ENCODE measurements at places on chromosomes 5 and 9. TPM values are rescaled to one million over a fixed set of nuclear protein-coding genes. Genes with fewer than 3 reads are reported as not detected.

Gene FAM151B
- total RNA-seq, result 4.0 TPM

Gene CDH18
- not detected for total RNA-seq

Gene COL5A1
- total RNA-seq, result 84.7 TPM

Gene ZNG1C
- total RNA-seq, result 18.5 TPM

Gene SAPCD2
- 0.42 TPM for total RNA-seq

Gene OCLN
- 1.3 TPM for total RNA-seq

Gene PIP5K1B
- total RNA-seq, result 0.74 TPM

DNA sequence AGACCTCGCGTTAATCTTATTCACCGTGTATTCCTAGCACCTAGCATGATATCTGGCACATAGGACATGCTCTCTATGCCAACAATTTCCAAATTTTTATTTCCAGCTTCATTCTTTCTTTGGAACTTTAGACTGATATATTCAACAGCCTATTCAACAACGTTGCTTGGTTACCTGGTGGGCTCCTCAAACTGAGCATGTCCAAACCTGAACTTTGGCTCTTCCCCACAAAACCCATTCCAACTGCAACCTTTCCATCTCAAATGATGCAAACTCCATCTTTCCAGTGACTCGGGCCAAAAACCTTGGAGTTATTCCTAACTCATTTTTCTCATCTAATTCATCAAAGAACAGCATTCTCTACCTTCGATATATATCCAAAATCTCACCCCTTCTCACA is 525.2 kb downstream of the AGTPBP1 start:
- no peak for DNase-seq

- no peak for DNase-seq
These were observed at the start of the genes EIF4E1B and SNCB for GRCh38 chr5:176629853-176630680. Gene EIF4E1B (plus strand): TSS chr5:176630675. CDS start chr5:176642788, 12,113 bp downstream. Gene SNCB (minus strand): TSS chr5:176630534. CDS start chr5:176629654, 880 bp downstream.

- DNase-seq, result no peak
These were observed 175.9 kb downstream of the MAN2A1 start for GRCh38 chr5:109865637-109866036.

DNA sequence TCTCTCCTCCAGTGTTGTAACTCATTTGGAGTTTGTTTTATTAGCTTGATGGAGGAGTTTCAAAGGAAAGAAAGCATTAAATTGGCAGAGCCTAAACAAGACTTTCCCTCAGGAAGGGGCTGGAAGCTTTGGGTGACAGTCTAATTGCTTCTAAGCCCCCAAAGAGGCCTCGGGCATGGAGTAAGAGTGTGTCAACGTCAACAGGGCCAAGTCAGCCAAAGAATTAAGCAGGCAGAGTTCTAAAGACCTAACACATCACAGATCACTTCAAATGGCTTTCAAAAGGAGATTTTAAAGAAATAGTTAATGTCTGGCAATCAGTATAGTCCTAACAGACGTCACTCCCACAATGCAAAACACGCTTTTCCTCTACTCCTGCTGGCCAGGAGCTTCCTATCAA is 234.5 kb downstream of the EFNA5 start:
- no peak for DNase-seq

GRCh38 chr5:142245786-142246185 is 79.0 kb downstream of the SPRY4 start:
- DNase-seq, result no peak

DNA sequence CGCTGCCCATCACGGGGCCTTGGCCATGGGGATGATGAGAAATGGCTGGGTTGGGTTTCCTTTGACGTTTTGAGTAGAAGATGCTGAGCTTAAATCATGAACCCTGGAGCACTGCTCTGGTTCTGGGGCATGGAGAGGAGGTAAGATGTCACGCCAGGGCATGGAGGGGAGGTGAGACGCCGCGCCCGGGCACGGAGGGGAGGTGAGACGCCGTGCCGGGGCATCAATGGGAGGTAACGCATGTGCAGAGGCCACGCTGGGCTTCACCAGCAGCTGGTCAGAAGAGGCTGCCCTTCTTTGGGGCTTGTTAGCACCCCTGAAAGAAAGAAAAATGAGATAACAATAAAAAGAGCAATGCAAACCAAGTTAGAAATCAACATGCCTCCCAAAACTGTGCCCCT is 322.5 kb upstream of the IRX4 start:
- DNase-seq, result no peak

- peak; percentile 67 for DNase-seq
These were observed 8.8 kb upstream of the BARX1 start for GRCh38 chr9:93963969-93964368.

GRCh38 chr5:169367861-169368260 is 66.9 kb upstream of the SLIT3 start:
- DNase-seq, result no peak

DNA sequence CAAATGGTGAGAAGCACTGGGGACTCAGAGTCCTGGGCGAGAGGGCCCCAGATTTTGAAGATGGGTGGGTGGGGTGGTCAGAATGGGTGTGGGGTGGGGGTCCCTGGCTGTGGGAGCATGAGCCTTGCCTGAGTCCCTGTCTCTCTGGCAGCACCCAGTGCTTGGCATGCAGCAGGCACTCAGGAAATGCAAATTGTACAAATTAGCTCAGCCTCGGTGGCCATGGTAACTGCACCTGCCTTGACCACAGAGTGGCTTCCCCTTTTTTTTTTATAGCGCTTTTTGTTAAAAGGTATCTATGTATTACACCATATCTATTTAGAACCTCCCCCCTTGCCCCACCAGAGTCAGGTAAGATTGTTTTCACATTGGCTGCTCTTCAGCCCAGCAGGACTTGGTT is 19.2 kb upstream of the PITX1 start:
- no peak for DNase-seq

GRCh38 chr5:8461543-8461942 is 592.6 kb downstream of the MTRR start:
- DNase-seq, result no peak

DNA sequence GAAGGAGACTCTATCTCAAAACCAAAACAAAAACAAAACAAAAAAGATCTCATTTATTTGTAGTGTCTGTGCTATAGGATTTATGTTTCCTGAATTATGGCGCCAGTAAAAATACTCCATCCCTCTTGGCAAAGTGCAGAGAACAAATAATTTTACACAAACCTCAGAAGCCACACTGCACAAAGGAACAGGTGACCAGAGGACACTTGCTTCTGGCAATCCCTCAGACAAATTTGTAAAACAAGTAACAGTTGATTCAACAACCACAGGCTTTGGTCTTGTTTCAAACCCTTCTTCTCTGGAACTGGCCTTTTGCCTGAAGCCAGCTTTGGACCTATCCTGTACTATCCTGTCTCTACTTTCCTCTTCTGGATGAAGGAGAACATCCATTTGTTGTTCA is 502.1 kb downstream of the DMAC1 start:
- DNase-seq, result no peak

DNA sequence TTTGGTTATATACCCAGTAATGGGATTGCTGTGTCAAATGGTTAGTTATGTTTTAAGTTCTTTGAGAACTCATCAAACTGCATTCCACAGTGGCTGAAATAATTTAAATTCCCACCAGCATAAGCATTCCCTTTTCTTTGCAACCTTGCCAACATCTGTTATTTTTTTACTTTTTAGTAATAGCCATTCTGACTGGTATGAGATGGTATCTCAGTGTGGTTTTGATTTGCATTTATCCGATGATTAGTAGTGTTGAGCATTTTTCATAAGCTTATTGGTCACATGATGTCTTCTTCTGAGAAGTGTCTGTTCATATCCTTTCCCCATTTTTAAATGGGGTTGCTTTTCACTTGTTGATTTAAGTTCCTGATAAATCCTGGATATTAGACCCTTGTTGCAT is 435.7 kb upstream of the RIOK2 start:
- no peak for DNase-seq

GRCh38 chr9:120741701-120742100 is 27.4 kb upstream of the MEGF9 start:
- no peak for DNase-seq

- DNase-seq, result no peak
These were observed 18.2 kb downstream of the SLC9A3 start for GRCh38 chr5:505951-506525.

GRCh38 chr9:6702707-6703106 is 55.1 kb upstream of the KDM4C start:
- peak; percentile 20 for DNase-seq

DNA sequence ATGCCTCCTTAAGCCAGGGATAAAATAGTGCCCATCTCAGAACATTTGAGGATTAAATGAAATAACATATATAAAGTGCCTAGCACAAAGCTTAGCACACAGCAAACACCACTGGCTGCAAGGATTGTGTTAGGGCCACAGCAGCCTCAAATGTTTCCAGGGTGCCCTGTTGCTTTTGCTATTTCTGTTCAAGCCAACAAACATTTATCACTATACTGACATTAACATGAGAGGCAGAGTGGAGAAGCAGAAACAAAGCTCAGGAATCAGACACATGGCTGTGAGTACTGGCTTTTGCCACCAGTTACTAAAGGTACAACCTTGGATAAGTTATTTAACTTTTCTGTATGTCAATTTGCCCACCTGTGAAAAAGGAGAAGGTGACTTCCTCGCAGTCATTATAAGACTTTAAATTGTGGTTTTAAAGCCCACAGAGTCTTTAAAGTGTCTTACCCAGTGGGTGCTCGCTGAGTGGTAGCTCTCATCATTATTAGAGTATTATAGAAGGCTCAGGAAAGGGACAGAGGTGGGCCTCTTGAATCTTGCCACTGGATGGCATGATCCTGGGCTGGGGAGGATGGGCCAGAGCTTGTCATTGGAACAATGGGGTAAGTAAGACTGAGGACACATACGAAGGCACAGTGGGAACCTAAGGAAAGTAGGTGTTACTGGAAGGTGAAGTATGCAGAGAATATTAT is 98.2 kb downstream of the MARCHF3 start:
- DNase-seq, result no peak

- no peak for DNase-seq
These were observed 48.6 kb downstream of the NR2F1-AS1 start for GRCh38 chr5:93532370-93532769.
